Activated naive CD4-positive, alpha-beta T cell (primary cell): ENCODE measurements at places on chromosomes 12 and 14.

GRCh38 chr12:106685381-106685780, 89.1 kb upstream of the RIC8B start:
- DNase-seq = no peak

GRCh38 chr12:27143256-27144069, 61.1 kb upstream of the C12orf71 start:
- no peak for DNase-seq

- DNase-seq = no peak
Observed at GRCh38 chr14:92607702-92608429, 94.3 kb downstream of the RIN3 start.

- DNase-seq = no peak
Observed at GRCh38 chr14:45553981-45554380, 301.0 kb upstream of the MIS18BP1 start.

DNA sequence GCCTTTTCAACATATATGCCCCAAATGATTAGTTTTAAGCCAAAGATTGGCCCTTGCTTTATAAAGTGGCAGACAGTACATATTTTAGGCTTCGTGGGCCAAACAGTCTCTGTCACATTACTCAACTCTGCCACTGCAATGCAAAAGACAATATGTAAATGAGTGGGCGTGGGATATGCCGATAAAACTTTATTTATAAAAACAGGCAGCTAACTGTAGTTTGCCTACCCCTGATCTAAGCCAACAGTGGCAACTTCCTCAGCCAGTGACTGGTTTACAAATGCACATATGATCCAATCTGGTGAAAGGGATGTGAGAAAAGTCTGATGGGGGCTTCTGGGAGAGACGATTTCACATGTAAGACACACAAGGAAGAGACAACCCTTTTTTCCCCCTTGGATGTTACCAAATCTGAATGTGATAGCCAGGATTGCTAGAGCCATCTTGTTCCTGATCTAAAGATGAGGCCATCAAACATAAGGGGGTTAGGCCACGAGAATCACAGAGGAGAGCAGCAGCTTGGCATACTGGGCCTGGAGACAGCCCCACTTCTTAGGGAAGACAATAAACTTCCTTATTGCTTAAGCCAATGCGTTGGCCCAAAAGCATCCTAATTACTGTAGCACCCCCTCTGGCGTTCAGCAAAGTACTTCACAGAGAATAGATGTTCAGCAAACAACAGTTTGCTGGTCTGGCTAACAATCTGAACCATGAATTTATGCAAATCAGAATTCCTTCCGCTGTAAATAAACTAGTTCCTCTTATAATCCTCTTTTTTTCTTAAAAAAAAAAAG, 75.2 kb upstream of the TMCC3 start:
- no peak for DNase-seq

DNA sequence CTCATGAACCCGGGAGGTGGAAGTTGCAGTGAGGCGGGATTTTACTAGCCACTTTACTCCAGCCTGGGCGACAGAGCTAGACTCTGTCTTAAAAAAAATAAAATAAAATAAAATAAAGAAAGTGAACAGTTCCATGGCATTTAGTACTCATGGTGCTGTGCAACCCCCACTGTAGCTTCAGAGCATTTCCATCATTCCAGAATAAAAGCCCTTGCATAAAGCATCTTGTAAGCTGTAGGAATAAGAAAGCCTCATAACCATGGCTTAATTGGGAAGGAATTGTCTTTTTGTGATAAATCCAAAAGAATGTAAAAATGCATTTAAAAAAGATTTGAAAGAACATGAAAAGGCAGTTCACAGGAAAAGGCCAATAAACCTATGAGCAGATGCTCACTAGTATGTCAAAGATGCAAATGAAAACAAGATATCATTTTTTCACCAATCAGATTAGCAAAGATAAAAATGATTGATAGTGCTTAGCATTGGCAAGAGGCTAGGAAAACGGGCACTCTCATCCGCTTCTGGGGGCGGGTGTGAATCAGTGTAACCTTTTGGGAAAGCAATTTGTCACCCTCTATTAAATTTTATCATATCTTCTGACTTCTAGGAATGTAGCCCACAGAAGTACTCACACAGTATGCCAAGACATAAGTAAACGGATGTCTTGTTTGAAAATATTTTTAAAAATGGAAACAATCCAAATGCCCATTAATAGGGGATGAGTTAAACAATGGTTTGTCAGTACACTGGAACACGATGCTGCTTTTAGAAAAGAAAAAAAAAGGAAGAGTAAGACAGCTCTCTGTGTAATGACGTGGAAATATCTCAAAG, 46.6 kb downstream of the CFAP251 start:
- DNase-seq = no peak
